ENCODE measurements at places on chromosomes 1 and 21. TPM values are rescaled to one million over a fixed set of nuclear protein-coding genes. Genes with fewer than 3 reads are reported as not detected.

C1orf74 gene
- polyA plus RNA-seq, result 0.76 TPM

SYCP1 gene
- not detected for polyA plus RNA-seq

- no peak for DNase-seq
Measured at GRCh38 chr1:90341516-90341915, 346.6 kb downstream of the ZNF326 start.

DNA sequence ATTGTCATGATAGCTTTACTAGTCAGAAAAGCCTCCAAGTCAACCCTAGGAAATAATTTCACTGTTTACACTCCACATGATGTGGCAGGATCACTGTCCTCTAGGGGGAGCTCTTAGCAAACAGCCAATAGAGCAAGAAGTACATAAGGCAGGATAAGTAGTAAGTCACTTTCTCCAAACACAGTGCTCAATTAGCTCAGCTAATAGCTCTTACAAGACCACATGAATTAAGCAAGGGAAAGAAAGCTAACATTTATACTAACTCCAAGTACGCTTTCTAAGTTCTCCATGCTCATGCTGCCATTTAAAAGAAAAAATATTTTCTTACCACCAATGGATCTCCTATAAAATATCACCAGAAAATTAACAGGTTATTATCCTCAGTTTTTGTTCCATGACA is 66.9 kb upstream of the LRIF1 start:
- peak; percentile 77 for DNase-seq

DNA sequence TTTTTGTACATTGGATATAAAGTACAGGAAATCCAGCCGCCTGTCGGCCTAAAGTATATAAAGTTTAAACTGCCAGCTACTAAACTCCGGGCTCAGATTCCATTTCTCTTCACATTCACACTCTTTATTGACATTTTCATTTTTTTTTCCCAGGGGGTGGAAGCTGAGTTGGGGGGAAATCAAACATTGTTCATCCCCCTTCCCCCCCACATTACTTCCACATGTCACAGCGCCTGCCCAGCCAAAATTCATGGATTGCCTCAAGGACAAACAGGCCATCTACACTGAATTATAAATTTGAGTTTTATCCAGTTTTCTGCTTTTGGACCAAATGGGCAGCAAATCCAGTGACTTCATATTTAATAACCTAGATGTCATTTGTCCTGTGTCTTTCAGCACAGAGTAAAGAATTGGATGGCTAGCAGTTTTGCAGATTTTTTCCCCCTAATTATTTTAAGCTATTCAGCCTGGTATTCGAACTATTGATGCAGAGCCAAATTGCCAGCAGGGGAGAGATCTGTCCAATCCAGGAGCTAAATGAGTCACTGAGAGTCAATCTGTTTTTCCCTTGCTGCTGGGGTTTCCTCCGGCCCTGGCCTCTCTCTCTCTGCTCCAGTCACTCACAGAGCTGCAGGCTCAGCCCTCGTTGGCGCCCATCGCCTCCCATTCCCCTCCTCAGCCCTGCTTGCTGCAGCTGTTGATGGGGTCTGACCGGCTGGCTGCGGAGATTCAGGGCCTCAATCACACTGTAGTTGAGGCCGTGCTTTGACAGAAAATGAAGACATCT is 98.0 kb downstream of the LMO4 start:
- no peak for DNase-seq

DNA sequence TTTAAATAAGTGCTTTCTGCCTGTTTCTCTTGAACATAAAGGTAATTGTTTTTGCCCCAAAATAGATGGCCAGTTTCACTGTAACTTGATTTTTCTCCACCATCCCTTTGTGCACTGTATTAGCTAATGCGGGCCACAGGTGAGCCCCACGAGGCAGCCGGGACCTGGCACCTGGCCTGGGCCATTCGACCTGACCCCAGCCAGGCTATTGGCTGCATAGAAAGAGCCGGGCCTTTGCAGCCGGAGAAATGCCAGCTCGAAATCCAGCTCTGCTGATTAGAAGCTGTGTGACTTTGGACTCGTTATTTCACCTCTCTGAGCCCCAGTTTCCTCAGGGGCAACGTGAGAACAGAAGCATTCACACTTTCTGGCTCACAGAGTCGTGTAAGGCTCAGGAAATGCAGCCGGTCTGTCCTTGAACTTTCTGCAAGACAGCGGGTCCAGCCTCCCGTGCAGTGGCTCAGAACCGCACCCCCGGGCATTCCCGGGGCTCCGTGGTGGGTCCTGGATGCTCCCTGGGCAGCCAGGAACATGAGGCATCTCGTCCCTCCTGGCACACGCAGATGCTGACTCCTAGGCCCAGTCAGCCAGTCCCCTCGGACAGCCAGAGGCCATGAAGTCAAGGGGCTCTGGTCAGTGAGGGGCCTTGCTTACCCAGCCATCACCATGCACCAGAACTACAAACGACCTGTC is 37.4 kb upstream of the ACTRT2 start:
- no peak for DNase-seq
